ENCODE measurements at places on chromosomes 3 and 15.

DNA sequence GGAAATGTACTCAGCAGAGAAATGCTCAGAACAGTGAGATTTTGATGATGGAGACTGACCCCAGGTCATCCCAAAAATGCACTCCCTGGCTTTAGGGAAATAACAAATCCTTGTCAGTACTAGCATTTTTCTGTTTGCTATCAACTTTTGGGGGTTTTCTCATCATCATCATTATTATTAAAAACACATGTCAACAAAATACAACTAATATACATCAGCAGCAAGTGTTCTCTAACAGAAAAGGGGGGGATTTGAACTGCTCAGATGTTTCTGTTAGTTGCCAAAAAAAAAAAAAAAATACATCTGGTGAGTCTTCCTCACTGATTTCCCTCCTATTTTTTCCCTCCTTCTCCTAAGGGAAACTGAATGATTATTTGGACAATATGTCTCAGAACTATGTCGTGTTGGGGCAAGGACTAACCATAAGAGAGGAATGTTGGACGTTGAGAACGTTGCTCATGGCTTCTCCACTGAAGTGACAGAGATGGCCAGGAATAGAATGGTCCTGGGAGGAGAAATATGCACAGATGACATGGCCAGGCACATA, 230.0 kb upstream of the MCTP2 start:
- DNase-seq: no peak

- DNase-seq: no peak
These were observed 205.4 kb downstream of the PDZRN3 start for GRCh38 chr3:73419179-73419803.

- DNase-seq: no peak
These were observed 24.3 kb downstream of the FILIP1L start for GRCh38 chr3:100089812-100090668.

- no peak for DNase-seq
These were observed 38.5 kb downstream of the ARPP21 start for GRCh38 chr3:35677797-35678196.

DNA sequence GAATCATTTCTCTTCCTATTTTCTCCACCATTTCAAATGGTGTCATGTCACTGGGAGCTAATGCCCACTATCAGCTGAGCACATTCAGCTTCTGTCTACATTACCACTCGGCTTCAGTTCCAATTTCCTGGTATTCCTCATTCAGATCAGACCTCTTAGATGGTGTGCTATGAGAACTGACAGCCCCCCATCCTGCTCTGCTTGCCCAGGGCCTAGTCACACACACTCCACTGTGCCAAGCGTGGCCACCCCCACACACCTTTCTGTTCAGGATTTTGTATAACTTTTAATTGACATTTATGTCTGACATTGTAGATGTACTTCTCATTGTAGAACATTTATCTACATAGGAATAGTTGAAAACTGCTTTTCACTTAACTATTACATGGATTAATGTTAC, 146.8 kb downstream of the CDIN1 start:
- DNase-seq: no peak

DNA sequence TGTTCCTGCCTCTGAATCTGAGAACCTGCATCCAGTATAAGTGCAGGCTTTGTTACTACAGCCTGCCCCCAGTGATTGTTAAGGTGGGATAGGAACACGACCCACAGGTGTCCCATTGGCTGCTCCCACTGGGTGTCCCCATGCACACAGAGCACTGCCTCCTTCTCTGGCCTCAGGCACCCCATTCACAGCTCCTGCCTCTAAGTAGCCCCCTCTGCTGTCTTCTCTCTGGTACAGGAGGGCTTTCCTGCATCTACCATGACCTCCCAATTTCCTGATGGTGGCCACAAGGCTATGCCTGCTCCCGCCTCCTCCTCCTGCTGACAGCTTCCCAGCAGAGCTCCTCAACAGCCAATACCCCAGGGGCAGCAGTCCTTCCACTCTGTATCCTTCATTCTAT, 238.6 kb upstream of the TMC3 start:
- no peak for DNase-seq

DNA sequence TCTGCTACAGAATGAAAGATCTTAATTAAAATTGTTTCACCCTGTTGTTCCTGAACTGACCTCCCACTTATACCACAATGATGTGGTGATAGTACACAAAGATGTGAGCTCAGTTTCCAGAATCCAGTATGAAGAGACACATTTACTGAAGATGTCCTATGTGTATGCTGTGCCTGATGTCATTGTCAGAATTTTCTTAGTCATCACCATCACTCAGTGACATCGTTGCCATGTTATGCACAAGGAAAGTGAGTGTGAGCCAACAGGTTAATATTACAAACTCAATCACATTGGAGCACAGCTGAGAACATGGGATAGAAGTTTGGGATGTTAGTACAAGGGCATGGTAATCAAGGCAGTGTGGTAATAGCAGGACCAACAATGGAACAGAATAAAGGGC, 199.7 kb upstream of the CHRNA7 start:
- no peak for DNase-seq

DNA sequence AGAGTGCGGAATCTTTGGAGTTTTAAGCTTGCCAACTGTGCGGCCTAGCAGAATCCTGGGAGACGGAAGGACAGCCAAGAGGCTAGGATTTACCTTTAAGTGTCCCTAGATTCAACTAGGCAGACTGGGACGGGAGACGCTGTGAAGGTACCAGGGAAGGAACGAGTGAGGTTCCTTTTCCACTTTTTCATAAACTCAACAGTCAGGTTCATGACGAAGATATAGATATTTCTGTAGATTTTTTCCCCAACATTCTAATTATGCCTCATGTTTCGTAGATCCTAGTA, 564 bp upstream of the GABPB1 start:
- no peak for DNase-seq

DNA sequence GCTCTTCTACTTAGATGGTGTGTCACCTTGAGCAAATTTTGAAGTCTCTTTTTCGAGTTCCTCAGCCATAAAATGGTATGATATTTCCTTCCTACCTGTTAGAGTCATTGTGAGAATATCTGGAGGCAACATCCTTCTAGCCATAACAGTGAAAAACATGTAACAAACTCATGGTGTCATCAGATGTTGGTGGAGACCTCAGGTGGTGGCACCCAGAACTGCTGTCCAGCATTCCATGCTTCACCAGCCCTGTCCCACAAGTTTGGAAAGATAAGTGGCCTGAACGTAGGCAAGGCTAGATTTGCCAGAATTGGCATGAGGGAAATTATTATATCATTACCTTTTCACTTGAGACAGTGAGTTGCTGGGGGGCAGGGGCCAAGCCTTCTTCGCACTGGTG, 30.4 kb downstream of the GASK1A start:
- no peak for DNase-seq

DNA sequence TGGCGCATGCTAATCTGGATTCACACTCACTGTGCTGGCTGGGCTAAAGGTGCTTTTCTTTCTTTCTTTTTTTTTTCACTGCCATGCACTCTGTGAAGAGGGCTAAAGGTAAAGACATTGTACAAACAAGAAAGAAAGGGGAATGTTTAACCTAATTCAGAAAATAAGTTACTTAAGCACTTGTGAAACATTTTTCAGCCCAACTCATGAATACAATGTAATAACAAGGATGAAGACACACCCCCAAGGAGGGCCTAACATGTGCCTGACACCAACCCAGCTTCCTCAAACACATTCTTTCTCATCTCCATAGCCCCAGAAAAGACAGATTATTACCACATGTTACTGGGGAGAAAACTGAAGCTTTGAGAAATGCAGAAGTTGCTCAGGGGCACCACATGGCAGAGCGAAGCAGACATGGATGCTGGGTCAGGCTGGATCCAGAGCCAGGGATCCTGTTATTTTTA, 5.7 kb downstream of the STIMATE start:
- DNase-seq: no peak

DNA sequence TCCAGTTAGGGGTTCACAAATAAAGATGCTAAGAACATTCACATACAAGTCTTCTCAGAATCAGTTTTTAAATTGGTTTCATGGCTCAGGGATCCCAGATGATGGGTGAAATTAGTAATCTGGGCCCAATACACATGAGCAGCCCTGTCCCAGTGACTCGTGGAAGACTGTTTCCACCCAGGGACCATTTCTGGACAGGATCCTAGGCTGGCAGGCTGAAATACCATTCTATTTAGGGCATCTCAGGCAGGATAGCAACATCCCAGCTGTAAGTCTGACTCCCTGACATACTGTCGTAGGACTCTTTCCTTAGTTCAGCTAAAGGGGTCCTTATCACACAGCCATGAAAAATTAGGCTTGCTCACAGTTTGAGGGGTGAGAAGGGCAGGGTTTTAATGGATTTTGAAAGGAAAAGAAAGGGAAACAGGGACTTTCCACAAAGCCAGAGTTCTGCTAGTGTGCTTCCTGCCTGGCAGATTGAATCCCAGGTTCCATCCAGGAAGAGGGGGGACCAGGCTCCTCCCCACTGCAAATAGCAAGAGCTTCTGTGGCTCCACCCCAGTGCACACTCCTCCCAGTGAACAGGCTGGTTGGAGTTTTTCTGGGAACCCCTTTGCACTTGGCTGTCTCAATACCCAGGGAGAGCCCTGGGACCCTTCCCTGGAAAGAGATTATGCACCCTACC, 41.3 kb upstream of the LYZL4 start:
- no peak for DNase-seq

GRCh38 chr3:117788061-117788460, 1078.5 kb downstream of the TUSC7 start:
- DNase-seq: no peak

DNA sequence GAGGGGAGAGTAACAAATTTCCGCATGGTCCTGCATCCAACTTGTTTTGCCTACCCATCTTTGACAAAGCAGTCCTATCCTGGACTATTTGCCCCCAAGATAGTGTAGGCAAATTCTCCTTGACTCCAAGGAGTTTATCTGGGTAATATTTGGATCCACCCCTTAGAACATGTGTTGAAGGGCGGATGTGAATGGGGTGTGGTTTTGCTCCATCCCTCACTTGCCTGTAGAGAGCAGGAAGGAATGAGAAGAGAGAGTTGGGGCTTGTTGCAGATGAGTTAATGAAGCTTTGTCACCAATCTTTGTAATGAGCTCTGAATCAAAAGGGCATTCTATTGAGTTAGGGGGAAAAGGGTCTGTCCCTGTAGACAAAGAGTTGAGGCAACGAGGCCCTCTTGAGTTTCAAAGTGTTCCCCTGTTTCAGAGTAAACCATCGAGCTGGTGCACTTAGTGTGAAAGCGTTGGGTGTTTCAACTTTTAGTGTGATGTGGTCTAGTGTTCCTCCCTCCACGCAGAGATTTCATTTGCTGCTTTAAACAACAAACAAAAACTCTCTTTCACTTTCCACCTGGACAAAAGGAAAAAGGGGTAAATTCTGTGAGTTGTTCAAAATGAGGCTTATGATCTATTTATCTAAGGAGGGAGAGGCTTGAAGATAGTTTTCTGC, 42.2 kb upstream of the PPARG start:
- DNase-seq: no peak

DNA sequence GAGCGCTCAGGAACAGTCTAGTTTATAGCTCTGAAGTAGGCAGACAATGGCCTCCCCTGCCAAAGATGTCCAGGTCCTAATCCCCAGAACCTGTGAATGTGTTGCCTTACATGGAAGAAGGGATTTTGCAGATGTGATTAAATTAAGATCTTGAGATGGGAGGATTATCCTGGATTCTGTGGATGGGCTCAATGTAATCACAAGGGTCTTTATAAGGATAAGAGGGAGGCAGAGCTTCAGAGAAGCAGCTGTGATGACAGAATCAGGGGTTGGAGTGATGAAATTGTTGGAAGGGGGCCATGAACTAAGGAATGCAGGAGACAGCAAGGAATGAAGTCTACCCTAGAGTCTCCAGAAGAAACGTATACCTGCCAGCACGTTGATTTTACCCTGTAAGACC, 14.0 kb upstream of the GK5 start:
- DNase-seq: no peak

DNA sequence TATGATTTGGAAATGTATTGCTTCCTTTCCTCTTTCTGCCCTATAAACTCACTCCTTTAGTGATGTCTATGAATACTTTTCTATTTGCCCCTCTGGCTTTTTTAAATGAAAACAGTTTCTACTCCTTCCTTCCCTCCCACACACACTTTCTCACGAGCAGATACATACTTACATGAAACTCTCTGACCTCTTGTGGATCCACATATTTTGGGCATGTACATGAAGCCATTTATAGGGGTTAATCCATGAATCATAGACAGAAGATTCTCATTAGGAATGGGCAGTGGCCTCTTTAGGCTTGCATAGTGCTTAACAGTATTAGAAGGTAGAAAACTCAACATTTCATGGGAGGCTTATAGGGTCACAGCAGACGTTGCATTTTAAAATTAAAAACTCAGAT, 24.8 kb downstream of the ANAPC13 start:
- DNase-seq: no peak
